Cortex of kidney (tissue), 1 donor: ENCODE measurements at places on chromosomes 7 and 10.

DNA sequence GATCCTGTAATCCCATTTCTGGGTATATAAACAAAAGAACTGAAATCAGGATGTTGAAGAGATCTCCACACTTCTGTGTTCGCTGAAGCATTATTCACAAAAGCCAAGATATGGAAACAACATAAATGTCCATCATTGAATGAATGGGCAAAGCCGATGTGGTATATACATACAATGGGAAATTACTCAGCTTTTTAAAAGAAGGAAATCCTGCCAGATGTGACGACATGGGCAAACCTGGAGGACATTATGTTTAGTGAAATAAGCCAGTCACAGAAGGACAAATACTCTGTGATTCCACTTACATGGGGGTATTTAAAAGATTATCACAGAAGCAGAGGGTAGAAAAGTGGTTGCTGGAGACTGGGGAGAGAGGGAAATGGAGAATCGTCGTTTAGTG lies 23.9 kb upstream of the FAM107B start:
- no peak for DNase-seq

GRCh38 chr7:105680505-105681187 lies 99.4 kb upstream of the EFCAB10 start:
- DNase-seq, result no peak

DNA sequence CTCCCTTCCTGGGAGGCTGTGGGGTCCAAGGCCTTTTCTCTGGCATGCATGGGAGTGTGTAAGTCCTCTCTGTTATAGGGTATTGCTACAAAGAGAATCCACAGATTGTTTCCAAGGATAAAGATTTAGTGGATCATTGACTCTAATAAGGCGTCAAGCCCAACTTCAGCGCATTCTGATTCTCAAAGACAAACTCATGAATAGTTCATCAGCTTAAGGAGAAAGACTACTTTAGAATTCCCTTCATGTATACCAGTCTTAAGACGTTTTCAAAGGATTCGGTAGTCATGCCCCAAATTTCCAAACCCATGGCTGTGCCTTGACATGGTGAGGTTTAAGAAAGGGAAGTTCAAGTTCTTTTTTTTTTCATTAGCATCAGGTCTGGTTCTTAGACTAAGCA lies 46.6 kb upstream of the ABLIM1 start:
- DNase-seq, result no peak

DNA sequence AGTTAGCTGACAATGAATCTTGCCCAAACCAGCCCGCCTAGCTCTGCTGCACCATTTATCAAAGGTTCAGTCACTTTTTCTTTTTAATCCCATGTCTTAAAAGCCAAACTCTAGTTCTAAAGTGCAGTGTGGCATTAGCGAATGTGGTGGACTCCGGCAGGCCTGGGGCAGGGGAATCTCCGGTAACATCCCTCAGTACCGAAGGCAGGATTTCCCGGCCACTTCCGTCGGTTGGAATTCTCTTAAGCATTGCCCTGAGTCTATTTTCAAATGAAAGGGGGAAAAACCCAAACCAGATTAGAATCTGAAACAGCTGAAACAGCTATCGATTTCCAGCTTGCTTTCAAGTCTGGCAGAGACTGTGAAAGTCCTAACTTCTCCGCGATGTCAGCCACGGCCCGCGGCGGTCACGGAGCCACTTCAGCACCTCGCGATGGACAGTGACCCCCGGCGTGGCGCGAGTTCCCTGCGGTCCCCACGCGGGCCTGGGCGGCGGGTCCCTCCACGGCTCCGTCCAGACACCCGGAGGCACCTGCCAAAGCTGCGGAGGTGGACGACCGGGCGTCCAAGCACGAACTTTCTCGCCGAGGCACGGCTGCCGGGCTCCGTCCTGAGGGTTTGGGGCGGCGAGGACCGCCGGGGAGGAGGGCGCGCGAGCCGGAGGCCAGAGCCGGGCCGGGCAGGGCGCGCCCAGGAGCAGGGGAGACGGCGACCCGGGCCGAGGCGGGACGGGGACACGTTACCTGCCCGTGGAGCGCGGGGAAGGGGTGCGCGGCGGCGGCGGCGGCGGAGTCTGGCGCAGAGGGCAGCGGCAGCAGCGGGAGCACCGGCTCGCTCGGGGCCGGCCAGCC lies 745 bp downstream of the TCERG1L start:
- no peak for DNase-seq

- no peak for DNase-seq
Observed at GRCh38 chr10:34187201-34187600, 627.9 kb downstream of the PARD3 start.

- no peak for DNase-seq
Observed at GRCh38 chr7:46811529-46811928, 770.4 kb downstream of the TNS3 start.

GRCh38 chr7:108860615-108861014 lies 290.9 kb downstream of the DNAJB9 start:
- no peak for DNase-seq

DNA sequence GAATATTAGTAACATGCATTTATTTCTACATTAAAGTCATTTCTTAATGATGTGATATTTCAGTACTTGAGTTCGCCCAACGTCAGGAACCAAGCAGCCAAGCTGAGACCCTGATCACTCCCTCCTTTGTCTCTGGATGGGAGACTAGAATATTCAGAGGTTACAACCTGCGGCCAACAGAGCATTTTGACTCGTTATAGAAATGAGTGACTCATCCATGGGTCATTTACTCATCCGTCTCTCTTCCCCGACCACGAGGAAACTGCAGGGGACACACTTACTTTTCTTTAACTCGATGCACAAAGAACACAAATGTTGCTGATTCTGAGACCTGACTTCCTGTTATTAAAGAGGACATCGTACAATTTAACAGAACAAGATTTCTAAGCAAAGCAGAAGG lies 343.3 kb downstream of the FRMD4A start:
- no peak for DNase-seq

GRCh38 chr7:47391726-47392125 lies 190.2 kb downstream of the TNS3 start:
- DNase-seq, result no peak

- DNase-seq, result no peak
Observed at GRCh38 chr10:28713626-28714352, 36.5 kb downstream of the BAMBI start.

DNA sequence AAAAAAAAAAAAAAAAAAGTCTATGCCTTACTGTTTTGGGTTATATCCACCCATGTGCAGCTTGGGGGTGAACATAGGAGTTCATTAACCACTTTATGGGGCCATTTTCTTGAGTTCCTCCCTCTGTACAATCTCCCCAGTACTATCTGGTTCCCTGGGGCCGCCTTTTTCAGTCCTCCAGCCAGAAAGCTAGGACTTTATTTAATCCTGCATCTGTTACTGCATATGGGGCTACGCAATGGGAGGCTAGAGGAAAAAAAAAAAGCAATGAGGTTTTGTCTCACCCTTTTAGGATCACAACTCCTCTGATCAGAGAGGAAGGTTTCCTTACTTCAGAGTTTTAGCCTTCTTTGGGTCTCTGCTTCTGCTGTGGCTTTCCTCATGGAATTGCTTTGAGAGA lies 51.0 kb downstream of the BTRC start:
- DNase-seq, result no peak

DNA sequence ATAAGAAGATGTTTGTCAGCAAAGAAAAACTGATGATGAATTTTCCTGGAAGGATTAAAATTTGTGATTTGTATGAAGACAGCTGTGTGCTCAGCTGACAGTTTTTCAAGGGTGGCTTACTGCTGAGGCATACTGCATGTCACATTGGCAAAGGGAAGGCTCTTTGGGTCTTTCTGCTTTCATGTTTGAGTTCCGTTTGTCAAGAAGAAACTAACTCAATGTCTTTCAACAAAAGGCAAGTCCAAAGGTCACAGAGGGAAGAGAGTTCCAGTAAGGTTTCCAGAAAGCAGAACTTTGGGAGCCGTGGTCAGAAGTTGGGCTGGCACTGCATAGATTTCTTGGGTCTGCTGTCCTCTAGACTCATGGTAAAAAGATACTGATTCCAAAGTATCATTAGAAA lies 16.9 kb downstream of the DYDC2 start:
- no peak for DNase-seq

- no peak for DNase-seq
Observed at GRCh38 chr10:29183301-29183945, 105.4 kb upstream of the LYZL1 start.

GRCh38 chr10:69972981-69973397 lies 79.7 kb upstream of the MACROH2A2 start:
- no peak for DNase-seq

DNA sequence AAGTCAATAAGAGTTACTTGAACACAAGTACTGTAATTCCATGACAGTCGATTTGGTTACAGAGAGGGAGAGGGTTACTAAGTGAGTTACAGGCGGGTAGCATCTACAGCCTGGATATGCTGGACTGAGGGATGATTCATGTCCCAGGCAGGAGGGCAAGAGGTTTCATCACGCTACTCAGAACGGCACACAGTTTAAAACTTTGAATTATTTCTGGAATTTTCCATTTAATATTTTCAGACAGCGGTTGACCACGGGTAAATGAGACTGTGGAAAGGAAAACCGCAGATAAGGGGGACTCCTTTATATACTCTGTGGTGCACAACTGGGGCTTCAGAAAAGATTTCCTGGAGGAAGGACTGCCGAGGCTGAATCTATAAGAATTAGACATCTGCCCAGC lies 25.7 kb upstream of the LRRC4 start:
- no peak for DNase-seq

DNA sequence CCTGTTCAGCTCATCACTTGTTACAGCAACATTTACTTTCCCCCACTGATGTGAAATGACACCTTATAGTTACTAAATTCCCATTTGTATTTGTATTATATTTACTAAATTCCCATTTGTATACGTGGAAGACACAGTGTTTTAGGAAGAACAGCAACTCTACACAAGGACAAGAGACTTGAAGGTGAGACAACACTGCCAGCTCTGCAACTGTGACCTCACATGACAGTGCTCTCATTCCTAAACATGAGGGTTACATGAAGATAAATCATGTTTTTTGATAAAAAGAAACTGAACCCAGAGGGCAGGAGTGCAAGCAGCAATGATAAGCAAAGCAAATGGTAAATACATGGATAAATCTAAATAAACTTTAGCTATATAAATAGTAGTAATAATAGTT lies 60.3 kb downstream of the ATAD1 start:
- no peak for DNase-seq

DNA sequence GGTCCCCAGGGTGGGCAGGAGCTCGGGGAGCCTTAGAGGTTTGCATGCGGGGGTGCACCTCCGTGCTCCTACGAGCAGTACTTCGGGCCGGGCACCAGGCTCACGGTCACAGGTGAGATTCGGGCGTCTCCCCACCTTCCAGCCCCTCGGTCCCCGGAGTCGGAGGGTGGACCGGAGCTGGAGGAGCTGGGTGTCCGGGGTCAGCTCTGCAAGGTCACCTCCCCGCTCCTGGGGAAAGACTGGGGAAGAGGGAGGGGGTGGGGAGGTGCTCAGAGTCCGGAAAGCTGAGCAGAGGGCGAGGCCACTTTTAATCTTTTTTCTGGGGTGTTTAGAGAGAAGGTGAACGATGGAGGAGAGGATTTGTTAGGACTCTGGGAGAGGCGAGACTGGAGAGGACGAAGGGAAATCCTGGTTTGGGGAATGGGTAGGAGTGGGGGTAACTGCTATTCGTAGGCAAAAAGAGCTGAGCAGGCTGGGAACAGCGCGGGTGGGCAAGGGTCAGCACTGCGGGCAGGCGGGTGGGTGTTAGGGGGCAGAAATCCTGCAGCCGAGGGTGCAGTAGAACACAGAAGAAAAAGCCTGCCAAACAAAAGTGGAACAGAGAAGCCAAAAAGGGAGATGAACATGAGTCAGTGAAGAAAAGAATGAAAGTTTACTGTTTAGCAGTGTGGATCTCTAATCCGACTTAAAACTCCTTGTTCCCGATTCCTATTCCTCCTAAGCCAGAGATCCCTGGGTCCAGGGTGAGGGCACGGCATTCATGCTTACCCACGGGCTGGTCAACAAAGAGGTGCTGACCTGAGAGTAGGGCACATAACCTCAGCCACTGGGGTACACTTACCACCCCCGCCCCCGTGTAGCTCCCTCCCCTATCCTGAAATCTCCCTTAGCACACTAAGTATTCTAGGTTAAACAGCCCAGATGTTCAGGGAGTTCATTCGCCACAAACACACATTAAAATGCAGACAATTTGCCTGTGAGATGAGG lies 26.9 kb downstream of the PRSS2 start:
- DNase-seq, result no peak

DNA sequence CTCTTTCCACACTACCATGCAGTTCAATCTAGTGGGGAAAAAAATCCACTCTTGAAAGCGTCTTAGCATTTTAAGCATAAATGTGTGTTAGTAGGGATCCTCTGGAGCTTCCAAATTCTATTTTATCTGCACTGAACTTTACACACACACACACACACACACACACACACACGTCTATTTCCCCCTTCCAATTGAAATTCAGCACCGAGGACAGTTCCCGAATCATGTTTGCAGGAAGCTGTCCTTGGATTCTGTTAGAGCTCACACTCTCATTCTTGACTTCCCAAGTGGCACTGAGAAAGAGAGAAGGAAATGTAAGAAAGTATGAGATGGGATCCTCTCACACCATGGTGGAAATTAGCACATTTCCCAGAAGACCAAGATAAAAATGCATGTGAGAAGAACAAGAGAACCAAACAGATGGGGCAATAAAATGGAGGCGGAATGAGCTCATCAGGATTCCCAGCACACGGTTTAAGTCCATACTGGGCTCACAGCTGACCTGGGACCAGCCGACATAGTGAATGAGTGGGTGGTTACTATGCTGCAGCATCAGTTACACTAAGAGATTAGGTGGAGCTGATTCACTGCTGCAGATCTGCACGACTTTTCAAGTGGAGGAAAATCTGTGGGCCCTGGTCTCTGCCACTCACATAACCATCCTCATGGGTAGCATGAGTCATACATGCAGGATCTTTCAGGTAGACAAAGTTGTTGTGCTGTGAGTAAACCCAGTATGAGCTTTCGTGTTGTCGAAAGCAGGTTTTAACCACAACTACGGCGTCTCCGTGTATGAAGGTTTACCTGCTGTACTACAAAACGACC lies 3.3 kb upstream of the NPTX2 start:
- DNase-seq, result no peak

- DNase-seq, result no peak
Observed at GRCh38 chr7:151121380-151122170, 35.3 kb downstream of the AGAP3 start.

DNA sequence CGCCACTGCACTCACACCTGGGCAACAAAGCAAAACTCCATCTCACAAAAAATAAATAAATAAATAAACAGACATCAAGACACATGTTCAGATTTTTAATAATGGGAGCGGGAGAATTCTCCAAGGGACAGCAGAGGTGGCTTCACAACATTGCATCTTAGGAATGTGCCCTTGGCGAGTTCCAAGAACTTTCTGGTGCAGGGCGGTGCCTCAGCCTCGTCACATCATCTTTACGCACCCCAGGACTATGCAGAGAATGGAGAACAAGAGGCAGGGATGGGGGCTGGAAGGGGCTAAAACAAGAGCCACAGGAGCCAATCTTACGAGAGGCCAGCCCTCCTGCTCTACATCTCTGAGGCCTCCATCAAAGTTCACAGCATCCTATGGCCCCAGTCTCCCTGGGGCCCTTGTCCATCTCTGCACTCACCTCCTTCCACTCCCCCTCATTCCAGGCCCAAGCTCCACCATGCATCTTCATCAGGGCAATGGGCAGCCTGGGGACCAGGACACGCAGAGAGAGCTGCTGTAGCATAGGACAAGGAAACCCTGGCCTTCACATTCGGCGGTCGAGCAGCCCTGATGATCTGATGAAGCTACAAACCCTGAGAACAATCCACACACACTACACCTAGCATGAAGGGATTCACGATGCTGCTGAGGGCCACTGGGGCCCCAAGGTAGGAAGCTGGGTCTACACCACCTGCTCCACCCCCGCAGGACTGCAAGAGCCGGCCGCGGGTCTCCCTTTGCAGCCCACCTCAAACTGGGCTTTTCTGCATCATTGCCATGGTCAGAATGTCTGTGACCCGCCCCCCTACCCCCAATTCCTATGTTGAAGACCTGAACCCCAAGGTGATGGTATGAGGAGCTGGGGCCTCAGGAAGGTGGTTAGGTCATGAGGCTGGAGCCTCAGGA lies 22.3 kb downstream of the TNS3 start:
- DNase-seq, result no peak
